ENCODE measurements at places on chromosomes 3 and 15.

DNA sequence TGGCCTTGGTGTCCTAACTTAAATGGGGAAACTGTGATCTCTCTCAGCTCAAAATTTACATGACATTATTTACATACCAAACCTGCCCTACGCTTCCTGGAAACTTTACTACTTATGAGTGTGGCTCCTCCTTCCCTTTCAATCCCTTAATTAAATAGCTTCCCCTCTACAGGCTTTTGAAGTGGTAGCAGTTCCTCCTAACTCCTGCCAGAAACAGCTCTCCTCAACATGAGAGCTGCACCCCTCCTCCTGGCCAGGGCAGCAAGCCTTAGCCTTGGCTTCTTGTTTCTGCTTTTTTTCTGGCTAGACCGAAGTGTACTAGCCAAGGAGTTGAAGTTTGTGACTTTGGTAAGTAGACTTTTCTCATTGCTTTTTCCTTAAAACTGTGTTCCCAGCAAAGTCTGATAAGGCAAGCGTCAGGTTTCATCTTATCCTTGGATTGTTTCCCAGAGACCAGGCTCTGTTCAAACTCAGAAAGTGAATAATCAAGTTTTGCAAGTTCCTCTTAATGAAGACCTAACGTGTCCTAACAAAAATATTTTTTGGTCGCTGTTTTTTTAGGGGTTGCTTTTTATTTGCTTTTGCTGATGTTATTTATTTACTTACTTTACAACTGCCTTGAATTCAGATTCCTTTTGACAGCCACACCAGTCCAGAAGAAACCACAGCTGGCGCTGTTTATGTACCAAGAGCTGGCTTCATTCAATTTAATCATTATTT, at the start of gene ACP3:
ACP3 (plus strand) TSS at position 179 of the 720 bp plus-strand sequence; CDS start at position 229, 50 bp downstream.
- DNase-seq = peak; percentile 75

- no peak for DNase-seq
These were observed 342.0 kb downstream of the RORA start for GRCh38 chr15:60887139-60887538.

GRCh38 chr3:128040660-128041059, 11.6 kb upstream of the SEC61A1 start:
- no peak for DNase-seq

- no peak for DNase-seq
These were observed 133.5 kb upstream of the ZPLD1 start for GRCh38 chr3:102301155-102301880.

GRCh38 chr15:85777250-85778106, 17.2 kb downstream of the KLHL25 start:
- DNase-seq = no peak

- no peak for DNase-seq
These were observed 101.4 kb downstream of the TNIK start for GRCh38 chr3:171358881-171359198.

DNA sequence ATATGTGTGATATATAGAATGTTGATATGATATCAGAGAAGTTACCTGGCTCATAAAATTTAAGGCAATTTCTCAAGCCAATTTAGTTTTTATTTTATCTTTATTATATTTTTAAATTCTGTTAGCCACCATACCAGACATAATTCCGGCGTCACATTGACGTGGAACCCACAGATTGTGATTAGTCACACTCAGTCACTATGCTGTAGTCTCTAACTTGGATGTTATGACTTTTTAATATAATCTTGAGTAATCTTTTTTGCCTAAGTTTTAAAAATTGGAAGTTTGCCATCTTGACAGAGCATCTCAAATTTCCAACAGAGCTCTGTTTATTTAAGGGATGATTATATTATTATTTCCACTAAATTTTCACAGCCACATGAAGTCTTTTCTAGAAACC, 9.7 kb upstream of the DCLK3 start:
- no peak for DNase-seq

- DNase-seq = no peak
These were observed 197.5 kb upstream of the C2CD4B start for GRCh38 chr15:62362608-62363007.

DNA sequence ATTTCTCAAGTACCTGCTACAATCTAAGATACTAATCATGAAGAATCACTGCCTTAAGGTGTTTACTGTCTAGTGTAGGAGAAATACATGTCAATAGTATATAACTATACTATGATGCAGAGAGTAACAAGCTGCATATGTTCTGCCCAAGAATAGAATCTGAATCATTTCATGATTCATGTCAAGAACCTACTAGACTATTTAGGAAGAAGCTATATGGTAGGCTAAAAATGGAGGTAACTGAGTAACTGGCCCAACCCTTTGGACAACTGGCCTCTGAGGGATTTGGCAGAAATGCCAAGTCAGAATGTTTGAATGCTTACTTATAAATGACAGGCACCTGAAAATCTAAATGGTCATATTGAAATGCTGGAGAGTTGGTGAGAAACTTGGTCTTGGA, 59.9 kb upstream of the DGKG start:
- no peak for DNase-seq

DNA sequence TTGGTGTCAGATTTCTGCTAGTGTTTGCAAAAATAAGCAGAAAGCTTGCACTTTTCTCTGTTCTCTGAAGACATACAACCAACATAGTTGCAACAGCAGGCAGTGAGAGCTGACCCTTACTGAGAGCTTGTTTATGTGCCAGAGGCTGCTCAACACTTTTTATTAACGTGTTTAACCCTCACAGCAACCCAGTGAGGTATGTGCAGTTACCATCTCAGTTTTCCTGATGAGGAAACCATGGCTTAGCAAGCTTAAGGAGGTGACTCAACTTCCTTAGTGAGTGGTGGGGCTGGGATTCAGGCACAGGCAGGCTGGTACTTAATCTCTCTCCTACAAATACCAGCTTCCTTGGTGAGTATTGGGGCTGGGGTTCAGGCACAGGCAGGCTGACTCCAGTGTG, 158.1 kb upstream of the CTDSPL start:
- DNase-seq = no peak

DNA sequence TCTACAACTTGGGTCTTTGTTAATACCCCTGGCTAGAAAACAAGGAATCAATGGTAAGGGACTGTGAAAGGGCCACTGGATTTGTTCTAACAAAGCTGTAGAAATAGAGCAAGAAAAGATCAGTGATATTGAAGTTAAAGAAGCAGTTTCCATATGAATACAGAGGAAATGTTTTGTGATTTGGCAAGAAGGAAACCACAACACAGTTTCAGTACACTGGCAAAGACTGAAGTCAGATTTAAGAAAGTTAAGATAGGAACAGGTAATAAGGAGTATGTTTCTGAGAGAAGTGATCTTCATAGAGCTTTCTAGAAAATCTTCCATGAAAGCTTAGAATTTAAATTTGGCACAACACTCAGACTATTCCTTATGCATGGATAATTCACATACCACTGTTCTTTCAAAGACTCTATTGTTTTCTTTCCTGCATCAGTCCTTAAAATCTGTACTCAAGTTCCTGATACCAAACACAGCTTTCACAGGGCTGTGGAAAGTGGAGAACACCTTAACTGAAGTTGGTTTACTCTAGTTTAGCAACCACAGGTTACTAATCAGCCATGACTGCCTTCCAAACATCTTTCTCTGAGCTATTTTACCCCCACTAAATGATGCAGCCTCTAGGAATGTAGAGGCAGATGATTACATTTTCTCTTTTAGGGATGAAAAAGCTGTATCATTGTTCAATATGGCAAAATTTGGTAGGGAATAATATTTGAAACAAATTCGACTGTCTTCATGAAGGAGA, 32.4 kb upstream of the ALCAM start:
- DNase-seq = no peak

DNA sequence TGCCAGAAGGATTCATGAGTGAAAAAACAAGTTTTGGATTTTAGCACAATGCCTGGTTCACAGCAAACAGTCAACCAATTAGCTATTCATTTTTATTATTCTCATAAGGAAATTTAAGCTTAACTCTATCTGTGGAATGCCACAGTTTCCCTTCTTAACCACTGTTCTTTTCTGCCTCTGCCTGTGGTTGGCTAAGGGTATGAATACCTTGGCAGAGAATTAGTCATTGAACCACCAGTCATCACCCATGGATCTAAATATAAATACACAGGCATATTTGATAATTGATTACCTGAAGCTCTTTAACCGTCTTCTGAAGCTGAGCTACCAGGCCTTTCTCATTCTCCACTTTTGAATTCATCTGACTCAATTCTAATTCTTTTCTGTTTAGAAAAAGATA, 79.9 kb downstream of the MYH15 start:
- DNase-seq = no peak

- no peak for DNase-seq
These were observed 68.9 kb downstream of the NPTN start for GRCh38 chr15:73564255-73564654.

GRCh38 chr3:95002438-95003046, 939.7 kb downstream of the NSUN3 start:
- DNase-seq = no peak

DNA sequence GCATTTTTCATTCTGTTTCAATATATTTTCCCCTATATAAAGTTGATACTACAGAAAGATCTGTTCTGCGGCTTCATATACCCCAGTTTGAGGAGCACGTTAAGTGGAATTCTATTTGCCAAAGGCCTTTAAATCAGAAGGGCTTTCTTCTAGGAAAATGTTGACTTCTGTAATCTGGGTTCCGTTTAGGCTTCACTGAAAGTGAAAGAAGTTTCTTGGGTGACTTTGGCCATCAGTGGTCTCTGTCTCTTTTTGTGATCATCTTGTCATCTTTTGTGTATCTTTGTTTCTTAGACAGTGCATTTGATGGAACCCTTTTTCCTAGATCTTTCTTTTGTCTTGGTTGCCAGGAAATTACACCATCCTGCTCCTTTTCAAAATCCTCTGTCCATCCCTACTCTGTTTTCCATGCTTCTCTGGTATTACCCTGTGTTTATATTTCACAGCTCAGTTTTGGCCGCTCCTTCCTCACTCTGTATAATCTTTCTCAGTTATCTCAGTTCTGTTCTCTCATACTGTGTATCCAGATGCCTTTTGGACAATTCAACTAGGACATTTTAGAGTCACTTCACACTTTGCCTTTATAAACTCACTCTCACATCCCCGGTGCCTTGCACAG, 40.7 kb upstream of the MAP3K13 start:
- DNase-seq = no peak

DNA sequence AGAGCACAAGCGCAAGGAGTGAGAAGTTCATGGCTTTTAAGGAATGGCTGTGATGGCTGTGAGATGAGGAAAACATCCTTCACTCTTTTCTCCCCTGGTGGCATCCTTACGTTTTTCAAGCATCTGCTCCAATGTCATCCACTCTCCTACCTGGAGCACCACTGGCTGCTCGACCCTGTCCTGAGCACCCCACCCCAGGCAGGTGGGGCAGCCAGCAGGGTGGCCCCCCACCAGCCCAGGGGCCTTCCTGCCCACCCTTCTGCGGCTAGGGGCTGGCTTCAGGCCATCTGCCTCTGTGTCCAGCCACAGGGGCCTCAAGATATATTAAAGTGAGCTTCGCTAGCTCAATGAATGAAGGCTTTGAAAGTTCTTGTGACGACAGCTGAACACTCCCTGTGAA, 56.1 kb downstream of the ATP10A start:
- DNase-seq = no peak

- no peak for DNase-seq
These were observed 58.9 kb upstream of the KY start for GRCh38 chr3:134709561-134710312.

GRCh38 chr3:136070334-136070733, 104.8 kb downstream of the PPP2R3A start:
- DNase-seq = no peak

DNA sequence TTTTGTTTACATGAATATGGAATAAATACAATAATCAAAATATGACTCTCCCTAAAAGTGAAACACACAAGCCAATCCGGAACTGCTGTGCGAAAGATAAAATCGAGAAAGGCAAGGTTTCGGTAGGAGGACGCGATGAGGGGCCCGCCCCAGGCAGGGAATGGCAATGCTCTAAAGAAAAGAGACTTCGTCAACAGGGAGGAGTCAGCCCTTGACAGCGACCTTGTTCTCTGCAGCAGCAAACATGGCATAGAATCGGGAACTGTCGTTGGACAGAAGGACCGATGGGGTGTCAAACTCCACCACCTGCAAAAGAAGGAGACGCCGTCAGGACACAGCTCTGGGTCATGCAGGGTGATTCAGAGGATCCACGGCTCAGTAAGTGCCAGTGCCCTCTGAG, 36.4 kb upstream of the PARL start:
- DNase-seq = no peak

DNA sequence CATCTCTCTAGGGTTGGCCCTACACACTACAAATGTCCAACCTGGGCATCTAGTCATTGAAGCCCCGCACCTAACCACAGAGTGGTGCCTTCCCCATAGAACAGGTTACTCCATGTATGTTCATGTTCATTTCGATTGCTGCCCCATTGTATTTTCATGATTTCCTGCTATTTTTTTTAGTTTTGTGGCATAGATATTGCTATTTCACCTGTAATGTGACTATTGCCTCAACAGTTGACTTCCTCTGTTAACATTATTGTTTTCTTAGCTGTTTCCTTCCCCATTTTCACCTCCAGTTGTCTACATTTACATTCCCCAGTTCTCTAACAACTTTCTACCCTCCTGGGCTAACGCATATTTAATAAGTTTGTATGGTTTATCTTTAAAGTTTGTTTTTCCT, 137.7 kb upstream of the RBMS3 start:
- no peak for DNase-seq

DNA sequence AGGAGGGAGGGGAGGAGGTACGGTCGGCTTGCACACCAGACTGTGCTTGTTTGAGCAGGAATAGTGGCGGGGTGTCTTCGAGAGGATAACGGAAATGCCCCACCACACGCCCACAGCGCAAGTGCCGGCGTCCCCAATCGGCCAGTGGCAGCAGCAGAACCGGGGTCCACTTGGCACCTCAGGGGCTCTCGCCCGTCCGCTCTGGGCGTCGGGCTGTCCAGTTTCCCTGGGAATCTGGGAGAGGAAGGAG, 53.7 kb downstream of the CCDC54 start:
- no peak for DNase-seq

GRCh38 chr3:139129892-139130291, 85.2 kb upstream of the PRR23C start:
- no peak for DNase-seq

DNA sequence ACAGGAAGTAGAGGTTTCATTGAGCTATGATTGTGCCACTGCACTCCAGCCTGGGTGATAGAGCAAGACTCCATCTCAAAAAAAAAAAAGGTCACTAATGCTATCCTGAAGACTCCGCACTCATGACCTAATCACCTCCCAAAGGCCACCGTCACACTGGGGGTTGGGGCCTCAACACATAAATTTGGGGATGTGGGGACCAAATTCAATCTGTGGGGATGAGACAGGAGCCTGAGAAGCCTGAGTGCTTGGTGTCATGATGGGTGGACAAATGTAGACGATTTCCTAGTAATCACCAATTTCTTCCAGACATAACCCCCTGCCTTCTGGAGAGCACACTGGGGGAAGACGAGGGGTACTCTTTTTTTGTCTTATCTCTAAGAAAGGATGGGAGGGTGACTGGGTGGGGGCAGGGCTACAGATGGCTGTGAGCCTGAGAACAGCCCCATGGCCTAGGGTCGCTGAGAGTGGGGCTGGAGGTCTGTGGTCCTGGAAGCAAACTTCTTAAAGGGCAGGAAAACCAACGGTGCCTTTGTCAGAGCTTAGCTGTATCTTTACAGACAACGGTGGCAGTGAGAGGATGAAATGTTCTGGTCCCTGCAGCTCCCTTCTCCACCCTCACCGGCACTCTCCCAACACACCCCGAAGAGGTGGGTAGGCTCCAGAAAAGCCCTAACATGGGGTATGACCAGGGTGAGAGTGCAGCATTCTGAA, 16.6 kb upstream of the KLF13 start:
- no peak for DNase-seq

- DNase-seq = no peak
These were observed 11.2 kb downstream of the RTP3 start for GRCh38 chr3:46508850-46509591.

- DNase-seq = no peak
These were observed 256.7 kb upstream of the TLE3 start for GRCh38 chr15:70354346-70354905.

Data from DMS79 (cell line).